ENCODE measurements at places on chromosomes 1 and 21.
A peak's percentile ranks its signal among the peaks of the same experiment; 100 is the strongest.

- no peak for DNase-seq
These were observed 166.9 kb downstream of the NCAM2 start for GRCh38 chr21:21165063-21165645.

DNA sequence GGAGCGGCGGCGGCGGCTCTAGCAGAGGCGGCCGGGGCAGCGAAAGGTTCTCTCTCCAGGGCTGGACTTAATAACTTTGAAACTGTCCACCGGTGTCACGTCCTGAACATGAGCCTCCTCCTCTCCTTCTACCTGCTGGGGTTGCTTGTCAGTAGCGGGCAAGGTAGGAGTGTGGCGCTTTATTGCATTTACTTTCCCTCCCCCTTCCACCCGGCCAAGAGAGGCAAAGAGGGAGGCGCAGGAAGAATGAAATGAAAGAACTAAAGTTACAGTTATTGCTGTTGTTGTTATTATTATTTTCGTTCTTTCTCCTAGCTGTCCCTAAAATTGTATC lies 214 bp downstream of the NCAM2 start:
- DNase-seq = no peak

- DNase-seq = no peak
These were observed 15.7 kb downstream of the MATN1 start for GRCh38 chr1:30707412-30708360.

DNA sequence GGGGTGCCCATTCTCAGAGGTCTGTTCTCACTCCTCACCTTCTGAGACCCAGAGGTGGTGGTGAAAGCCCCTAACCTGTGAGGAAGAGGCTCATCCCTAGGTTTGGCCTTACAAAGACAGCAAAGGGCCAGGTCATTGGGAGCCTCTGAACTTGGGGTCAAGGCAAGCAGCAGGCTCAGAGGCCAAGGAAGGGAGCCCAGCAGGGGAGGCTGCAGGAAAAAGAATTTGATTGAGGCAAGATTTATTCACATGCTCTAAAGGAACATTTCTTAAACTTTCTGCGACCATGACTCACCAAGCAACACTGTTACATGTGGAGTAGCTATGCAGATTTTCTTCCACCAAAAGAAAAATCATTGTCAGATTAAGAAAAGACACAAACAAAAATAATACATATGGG lies 132.5 kb upstream of the SYT6 start:
- DNase-seq = no peak

- DNase-seq = no peak
These were observed 5.9 kb upstream of the FNDC5 start for GRCh38 chr1:32876341-32877210.

GRCh38 chr1:24920533-24920925 lies 9.5 kb downstream of the RUNX3 start:
- no peak for DNase-seq

DNA sequence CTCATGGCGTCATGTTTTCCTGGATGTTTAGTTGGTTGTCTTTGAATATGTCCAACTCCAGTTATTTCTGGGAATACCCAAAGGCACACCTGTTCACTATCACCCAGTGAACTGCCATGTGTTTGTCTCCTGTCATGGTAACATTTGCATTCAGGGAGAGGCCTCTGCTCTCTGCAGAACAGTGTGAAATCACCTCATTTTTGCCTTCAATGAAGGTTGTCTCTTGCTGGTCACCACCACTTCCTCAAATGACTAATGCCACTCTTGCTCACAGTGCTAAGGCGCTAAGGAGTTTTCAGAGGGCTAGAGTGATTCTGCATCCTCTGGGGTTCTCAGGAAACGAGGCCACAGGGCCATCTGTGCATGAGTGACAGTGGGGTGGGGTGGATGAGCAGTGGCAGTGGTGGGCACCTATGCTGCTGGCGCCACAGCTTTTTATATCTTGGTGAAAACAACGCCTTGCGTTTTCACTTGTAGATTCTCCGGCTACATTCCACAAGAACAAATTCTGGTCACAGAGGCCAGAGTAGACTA lies 60.0 kb upstream of the ATP5PO start:
- DNase-seq = peak; percentile 31

DNA sequence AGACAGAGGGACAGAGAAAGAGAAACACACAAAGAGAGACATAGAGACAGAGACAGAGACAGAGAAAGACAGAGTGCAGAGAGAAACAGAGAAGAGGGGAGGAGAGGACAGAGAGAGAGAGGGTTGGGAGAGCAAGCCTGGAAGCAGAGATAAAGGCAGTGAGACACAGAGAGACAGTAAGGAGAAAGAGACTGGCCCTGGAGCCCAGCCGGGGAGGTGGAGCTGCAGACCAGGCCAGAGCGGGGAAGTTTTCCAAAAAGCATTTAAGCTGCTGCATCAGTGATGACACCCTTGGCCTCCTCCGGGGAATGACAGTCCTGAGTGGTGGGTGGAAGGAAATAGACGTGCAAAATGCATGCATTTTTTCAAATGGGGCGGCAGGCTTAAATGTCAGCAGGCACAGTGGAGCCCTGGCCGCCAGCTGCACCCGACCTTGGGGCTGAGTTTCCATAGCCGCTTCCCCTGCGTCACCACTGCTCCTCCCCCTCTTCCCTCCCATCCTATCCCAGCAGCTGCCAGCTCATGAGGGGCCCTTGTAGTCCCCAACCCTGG lies 95.4 kb upstream of the KLHDC7A start:
- DNase-seq = no peak

DNA sequence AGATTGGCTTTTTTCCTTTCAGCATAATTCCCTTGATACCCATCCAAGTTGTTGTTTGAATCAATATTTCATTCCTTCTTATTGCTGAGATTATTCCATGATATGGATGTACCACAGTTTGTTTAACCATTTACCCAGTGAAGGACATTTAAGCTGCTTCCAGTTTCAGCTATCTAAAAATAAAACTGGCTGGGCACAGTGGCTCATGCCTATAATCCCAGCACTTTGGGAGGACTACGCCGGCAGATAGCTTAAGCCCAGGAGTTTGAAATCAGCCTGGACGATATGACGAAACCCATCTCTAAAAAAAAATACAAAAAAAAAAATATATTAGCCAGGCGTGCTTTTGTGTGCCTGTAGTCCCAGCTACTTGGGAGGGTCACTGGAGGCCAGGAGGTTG lies 32.6 kb downstream of the SEMA6C start:
- DNase-seq = no peak

- no peak for DNase-seq
These were observed 24.6 kb downstream of the PROX1 start for GRCh38 chr1:214012418-214012817.

- no peak for DNase-seq
These were observed 179.6 kb downstream of the LMO4 start for GRCh38 chr1:87508247-87508787.

DNA sequence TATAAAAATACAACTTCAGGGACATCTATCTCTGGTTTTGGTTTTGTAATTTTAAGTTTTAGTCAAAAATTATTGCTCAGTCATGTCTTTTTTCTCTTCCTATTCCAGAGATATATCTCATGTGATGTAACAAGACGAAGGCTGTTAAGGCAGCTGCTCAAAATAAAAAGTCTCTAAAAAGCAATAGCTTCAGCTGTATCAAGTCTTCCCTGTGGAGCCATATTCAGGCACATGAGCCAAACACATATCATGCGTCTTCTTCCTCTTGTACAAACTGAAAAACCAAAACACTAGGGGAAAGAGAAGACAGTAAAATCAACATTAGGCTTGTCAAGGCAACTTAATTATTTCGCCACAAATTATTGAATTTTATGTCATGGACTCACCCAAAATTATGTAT lies 240.7 kb downstream of the NRIP1 start:
- DNase-seq = no peak

DNA sequence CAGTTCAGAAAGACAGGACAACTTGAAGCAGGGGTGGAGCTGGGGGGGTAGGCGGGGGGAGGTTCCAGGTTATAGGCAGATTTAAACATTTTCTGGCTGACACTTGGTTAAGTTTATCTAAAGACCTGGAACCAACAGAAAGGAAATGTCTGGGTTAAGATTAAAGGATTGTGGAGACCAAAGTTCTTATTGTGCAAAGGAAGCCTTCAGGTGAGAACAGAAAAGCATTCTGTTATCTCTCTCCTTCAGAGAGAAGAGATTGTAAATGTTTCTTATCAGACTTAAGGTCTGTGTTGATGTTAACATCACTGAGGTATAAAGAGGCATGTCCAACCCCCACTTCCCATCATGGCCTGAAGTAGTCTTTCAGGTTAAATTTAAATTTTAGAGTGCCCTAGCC lies 3.7 kb upstream of the ACADM start:
- no peak for DNase-seq

DNA sequence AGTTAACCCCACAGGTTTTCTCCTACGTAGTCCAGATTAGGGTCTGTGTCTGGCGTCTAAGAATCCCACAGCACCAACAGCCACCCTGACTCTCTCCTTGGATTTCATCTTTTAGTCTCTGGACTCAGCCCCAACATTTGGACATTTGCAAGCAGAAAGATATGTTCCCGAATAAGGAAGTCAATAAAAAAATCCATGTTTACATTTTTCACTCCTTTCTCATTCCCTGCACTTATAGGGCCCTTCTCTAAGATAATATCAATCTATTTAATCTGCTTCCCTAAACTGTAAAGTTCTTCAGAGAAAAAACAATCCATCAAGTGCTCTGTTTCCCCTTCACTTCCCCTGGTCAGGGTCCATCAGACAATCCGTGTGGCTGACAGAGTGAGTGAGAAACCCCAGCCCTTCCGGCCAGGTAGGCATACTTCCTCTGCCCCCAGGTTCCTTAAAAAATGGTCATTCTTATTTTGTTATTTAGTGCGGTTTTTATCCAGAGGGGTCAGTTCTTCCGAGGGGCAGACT lies 105.9 kb upstream of the CDC42BPA start:
- no peak for DNase-seq

GRCh38 chr1:109910963-109911798 lies 532 bp downstream of the CSF1 start:
- DNase-seq = no peak

DNA sequence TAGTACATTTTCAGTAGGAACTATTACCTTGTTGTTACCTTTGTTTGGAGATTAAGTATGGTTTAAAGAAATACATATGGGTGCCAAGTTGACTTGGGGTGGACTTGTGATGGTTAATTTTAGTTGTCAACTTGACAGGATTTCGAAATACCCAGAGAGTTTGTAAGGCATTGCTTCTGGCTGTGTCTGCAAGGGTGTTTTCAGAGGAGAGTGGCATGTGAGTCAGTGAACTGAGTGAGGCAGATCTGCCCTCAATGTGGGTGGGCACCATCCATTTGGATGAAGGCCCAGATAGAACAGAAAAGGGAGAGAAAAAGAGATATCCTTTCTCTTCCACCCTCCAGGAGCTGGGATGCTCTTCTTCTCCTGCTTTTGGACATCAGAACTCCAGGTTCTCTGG lies 315.5 kb downstream of the GPATCH2 start:
- DNase-seq = no peak

DNA sequence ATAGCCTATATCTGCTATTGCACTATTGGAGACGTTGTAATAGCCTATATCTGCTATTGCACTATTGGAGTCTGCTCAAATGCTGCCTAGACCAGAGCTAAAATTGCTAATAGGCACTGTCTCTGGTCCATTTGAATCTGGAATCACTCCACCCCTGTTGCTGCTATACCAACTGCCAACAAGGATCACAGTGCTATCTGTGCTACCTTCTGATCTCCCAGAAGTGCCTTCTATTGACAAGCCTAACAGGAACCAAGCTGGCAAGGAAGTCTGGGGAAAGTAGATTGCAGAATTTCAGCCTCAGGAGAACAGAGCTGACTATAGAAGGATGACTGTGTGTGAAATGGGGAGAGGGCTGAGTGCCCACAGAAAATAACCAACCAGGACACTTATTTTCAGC lies 15.9 kb downstream of the RWDD3 start:
- no peak for DNase-seq

DNA sequence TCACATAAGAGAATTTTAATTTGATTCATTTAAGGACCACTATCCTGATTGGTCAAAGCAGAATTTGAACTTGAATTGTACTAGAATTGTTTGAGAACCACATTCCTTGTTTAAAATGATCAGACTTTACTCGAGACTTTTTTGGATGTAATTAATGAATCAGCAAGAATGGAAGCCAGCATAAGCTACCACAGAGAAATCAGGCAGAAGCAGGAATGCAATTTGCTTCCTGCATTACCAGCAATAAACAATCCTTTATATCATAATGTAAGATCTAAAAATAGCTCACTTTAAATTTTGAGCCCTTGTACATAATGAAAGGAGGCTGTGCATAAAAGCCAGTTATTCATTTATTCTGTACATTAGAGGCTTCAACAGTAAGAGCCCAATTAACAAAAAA lies 119.8 kb upstream of the BACE2 start:
- DNase-seq = no peak

- DNase-seq = no peak
These were observed 22.4 kb downstream of the NADK start for GRCh38 chr1:1755852-1756251.

DNA sequence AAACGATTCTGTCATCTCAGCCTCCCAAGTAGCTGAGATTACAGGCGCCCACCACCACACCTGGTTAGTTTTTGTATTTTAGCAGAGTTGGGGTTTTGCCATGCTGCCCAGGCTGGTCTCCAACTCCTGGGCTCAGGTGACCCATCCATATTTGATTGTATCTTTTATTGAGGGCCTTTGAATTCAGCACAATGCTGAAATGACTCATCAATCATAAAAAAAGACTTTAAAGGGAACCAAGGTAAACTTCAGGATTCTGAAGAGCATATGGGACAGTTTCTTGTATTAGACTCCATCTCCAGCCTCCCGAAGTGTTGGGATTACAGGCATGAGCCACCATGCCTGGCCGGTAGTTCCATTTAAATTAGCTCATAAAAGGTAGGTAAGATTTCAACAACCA lies 232.2 kb downstream of the SETD4 start:
- no peak for DNase-seq

DNA sequence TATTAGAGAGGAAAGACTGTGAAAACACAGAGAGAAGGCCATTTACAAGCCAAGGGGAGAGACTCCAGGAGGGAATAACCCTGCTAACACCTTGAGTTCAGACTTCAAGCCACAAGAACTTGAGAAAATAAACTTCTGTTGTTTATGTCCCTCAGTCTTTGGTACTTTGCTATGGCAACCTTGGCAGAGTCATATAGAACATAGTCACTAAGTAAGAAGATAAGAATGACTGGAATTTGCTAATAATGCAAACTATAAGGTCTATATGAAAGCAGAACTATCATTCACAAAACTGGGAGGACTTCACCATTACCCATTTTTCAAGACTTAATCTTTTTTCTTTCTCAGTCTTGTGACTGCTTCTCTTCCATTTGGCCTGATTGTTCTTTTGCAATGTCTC lies 767.3 kb upstream of the ADAMTS5 start:
- DNase-seq = no peak

DNA sequence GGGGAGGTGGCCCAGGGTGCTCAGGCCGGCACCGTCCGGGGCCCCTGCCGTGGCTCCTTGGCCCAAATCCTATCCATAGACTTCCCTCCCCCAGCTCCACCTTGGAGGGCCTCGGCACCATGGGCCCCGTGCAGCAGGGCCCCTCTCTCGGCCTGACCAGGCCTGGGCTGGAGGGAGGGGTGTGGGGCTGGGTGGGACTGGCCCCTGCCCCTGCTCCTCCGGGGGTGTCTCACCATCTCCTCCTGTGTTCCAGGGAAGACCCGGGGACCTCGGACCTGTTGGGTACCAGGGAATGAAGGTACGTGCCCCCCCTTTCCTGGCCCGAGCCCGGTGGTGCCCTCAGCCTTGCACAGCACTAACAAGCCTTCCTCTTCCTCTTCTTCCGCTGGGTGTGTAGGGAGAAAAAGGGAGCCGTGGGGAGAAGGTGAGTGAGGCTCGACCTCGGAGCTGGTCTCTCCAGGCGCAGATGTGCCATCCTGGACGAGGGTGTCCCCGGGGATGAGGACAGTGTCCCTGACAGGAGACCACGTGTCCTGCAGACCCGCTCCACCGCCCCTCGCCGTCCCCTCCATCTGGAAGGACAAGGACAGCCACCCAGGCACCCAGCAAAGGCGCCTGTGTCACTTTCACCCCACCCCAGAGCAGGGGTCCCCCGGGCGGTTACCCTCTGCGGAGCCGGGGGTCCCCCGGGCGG lies 7.9 kb downstream of the COL6A1 start:
- no peak for DNase-seq

All from activated CD8-positive, alpha-beta memory T cell treated with anti-CD3 and anti-CD28 coated beads for 1 hour (primary cell).